Peyer's patch (tissue), 4 donors: ENCODE measurements at places on chromosomes 13 and 19.

- H3K4me3 ChIP-seq = no peak overlapping the region
- H3K27me3 ChIP-seq = no peaks in the 10 kb centered on the region
- DNase-seq = no peak
- H3K4me1 ChIP-seq = no peaks in the 10 kb centered on the region
Observed at GRCh38 chr13:46341112-46341711, 45.8 kb downstream of the RUBCNL start.

GRCh38 chr13:21849323-21849722 is 178.4 kb downstream of the FGF9 start:
- H3K36me3 ChIP-seq = no peaks in the 10 kb centered on the region
- H3K27ac ChIP-seq = no peak overlapping the region
- no peak for DNase-seq
- H3K4me3 ChIP-seq = no peak overlapping the region
- H3K27me3 ChIP-seq = no peaks in the 10 kb centered on the region

- no peak for DNase-seq
- no peak overlapping the region for H3K4me3 ChIP-seq
- H3K27me3 ChIP-seq = no peaks in the 10 kb centered on the region
- no peak overlapping the region for H3K27ac ChIP-seq
Observed at GRCh38 chr19:49231389-49231788, 73.8 kb downstream of the TRPM4 start.

DNA sequence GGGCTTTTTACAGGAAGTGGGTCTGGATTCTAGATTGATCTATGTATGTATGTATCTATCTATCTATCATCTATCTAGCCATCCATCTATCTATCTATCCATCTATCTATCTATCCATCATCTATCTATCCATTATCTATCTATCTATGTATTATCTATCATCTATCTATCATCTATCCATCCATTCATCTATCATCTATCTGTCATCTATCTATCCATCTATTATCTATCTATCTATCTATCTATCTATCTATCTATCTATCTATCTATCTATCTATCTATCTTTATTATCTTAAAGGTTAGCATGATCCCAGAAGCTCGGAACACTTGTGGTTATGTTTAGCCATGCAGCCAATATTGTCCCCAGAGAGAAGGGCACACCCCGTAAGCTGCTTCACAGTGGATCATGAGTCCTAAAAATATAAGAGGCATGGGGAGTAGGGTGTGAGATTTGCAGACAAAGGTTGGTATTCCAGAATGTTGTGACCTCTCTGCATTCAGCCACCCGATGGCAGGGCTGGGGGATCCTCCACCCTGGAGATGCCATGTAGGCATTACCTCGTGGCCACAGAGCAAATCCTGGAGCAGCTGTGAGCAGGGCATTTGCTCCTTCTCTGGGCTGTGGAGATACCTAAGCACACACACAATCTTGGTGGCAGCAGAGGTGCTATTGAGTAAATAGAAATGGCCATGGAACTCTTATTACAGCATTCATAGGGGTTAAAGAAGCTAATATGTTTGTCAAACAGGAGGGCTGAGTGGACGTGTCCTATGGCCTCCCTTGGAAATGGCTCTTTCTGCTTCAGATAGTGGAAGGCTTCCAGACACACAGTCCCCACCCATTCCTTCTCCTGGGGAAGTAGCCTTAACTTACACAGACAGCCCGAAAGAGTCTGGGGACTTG is 310.0 kb upstream of the TSHZ3 start:
- H3K36me3 ChIP-seq = no peaks in the 10 kb centered on the region
- no peak overlapping the region for H3K27ac ChIP-seq
- no peak overlapping the region for H3K4me3 ChIP-seq

GRCh38 chr13:36629057-36629385 is 44.8 kb upstream of the SERTM1 start:
- DNase-seq = no peak
- no peak overlapping the region for H3K27ac ChIP-seq
- H3K4me3 ChIP-seq = no peak overlapping the region
- H3K4me1 ChIP-seq = no peaks in the 10 kb centered on the region
